ENCODE measurements at places on chromosomes 5 and 9.

DNA sequence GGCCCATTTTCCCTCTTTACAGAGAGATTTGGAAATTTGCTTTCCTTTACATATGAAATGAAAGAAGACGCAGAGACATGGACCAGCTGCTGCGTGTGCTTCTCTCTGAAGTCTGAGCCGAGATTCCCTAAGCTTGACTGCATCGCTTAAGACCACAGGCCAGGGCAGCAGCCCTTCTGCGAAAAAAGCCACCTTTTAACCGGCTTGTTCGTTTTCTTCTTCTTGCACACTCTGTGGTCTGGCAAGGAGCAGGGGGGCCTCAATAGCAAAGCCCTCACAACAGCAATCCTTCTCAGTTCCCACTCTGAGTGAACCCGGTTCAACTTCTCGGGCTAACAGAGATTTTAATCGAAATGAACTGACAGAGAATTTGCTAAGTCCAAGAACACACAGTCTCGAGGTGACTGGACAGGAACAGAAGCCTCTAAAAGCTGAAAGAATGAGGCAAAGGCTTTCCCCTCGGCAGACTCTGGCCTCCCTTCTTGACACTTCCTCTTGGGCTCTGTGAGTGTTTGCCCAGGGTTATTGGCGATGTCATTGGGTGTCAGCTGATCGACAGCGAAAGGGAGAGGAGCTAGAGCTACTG is 512.9 kb upstream of the KLF4 start:
- no peak for DNase-seq

DNA sequence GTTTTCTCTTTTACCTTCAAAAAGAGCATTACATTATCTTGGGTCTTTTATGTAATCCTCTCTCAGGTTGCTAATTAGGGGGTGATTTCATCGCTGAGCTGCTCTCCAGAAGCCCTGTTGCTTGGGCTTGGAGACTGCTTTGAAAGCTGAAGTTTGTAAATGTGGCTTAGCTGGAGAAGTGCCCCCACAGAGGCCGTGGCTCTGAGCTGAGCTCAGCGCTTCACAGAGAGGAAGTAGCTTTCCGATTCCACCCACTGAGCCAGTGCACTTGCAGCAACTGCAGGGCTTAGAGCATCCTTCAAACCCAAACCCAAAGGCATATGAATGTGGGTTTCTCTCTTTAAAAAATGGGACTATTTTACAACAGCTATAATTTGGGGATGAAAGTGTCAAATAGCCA is 13.7 kb upstream of the NXNL2 start:
- no peak for DNase-seq

DNA sequence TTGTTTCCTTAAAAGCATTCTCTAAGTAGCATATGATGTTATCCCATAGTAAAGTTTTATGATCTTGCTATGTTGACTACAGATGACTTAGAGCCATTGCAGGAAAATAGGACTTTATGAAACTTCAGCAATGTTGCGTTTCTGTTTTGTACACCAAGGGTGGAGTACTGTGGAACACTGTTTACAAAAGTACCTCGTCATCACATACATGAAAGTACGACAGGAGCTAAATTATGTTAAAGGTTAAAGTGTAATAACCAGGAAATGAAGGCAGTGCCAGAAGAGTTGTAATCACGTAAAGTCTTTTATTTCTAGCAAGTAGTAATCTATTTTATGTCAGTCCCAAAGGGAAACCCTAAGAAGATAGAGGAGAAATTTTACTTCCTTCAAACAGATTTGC is 50.9 kb downstream of the C9orf85 start:
- no peak for DNase-seq

- peak; percentile 79 for DNase-seq
Measured at GRCh38 chr9:136403538-136403914, 3.6 kb upstream of the SNAPC4 start.

DNA sequence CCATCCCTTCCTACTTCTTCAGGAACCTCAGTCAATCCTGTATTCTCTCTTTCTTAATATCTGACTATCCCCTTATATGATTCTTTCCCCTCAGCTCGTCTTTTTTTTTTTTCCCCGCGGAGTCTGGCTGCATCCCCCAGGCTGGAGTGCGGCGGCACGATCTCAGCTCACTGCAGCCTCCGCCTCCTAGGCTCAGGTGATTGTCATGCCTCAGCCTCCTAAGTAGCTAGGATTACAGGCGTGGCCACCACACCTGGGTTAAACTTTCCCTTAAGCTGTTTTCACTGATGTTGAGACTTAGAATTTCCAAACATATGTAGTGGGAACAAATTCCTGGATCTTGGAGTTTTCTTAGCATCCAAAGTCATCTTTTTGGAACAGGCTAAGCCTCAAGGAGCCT is 13.3 kb upstream of the RUSC2 start:
- DNase-seq, result no peak

DNA sequence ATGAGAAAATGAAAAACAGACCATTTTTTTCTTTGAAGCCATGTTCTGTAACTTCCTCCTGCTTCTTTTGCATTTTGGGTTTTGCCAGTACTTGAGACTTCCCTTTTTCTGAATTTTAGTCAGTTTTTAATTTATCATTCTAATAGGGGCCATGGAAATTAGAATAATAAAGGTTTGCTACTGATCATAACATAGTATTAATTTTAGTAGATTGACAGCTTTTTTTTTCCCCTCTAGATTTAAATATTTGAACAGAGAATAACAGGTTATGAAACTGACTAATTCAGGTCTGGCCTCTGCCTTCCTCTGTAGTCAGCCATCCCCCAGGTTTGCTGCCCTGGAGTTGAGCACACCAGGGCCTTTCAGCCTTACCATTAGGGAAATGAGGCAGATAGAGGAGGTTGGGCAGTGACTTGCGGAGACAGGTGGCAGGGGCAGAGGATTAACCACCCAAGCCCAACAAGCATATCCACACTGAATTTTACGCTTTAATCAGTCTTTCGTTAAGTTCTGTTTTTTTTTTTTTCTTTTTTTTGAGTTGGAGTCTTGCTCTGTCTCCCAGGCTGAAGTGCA is 80.1 kb upstream of the TNFAIP8 start:
- DNase-seq, result no peak

DNA sequence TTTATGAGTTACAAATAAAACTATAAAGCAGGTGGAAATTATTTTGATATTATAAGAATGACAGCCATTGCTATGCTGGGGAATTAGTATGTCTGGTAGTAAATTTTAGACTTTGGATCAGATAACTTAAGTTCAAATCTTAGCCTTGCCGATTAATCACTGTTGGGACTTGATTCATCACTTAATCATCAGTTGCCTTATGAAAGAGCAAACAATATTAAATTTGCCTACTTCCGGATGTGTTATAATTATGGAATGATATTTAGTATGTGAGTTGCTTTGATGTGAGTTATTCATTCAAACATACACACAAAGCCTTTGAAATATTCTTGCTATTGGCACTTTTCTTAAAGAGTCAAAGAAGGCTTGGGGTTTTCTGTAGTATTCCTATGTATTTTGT is 717.7 kb downstream of the BRINP1 start:
- no peak for DNase-seq

- no peak for DNase-seq
Measured at GRCh38 chr9:88791105-88791805, 200.0 kb upstream of the S1PR3 start.

DNA sequence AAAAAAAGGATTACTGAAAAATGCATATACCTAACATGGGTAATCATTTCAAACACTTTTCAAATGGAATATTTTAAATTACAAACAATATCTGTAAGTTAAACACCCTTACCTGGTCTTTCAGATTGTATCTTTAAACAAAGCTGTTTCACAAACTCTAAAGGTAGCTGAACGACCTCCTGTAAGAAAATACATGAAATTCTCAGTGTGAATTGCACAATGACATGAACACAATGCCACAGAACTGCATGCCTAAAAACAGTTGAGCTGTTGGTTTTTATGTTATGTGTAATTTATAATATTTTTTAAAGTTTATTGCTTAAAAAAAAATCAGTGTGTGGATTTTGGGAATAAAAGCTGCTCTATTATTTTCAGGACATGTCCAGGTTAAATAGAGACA is 17.5 kb downstream of the IPPK start:
- no peak for DNase-seq

DNA sequence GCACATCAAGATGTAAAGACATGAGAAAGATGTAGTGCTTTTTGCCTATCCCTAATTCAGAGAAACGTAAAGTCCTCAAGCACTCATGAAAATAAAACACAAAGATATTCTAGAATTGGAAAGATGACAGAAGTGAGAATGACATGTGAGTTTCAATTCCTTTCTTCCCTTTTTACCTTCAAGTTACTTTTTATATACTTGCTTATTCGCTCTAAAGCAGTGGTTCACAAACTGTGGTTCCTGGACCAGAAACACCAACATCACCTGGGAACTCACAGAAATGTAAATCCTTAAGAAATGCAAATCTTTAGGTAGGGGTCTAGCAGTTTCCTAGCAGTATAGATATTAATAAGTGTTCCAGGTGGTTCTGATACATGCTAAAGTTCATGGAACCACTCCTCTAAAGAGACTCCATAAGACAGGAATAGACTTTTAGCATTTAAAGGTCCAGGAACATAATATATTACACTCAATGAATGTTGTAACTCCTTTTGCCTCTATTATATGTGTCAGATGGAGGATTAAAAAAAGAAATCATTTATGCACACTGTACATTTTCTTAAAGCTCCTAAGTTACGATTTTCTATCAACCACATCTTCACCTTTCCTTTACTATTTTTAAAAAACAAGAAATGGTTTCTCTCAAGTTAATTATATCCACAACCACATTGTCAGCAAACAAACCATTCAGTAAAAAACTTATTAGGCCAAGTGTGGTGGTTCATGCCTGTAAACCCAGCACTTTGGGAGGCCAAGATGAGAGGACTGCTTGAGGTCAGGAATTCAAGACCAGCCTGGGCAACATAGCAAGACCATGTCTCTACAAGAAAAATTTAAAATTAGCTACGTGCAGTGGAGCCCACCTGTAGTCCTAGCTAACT is 39.9 kb downstream of the ERP44 start:
- no peak for DNase-seq

DNA sequence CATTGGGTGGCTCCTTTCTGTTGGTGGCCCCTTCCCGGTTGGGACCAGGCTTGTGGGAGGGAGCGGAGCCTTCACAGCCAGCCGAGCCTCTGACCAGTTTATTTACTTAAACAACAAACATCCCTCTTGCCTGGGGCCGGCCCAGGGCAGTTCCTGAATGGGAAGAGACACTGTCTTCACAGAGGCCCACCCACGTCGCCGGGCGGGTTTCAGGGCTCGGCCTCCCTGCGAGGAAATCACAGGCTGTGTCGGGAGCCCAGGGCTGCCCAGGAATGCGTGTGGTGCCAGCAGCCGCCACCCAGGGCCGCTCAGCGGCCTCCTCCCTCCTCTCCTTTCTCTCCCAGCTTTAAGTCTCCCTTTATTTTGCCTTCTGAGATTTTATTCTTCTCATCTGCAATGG is 132.5 kb downstream of the HSD17B3 start:
- DNase-seq, result no peak

GRCh38 chr9:126317513-126317912 is 9.1 kb upstream of the MVB12B start:
- DNase-seq, result peak; percentile 42

- DNase-seq, result no peak
Measured at GRCh38 chr5:72151646-72152045, 44.4 kb downstream of the MAP1B start.

DNA sequence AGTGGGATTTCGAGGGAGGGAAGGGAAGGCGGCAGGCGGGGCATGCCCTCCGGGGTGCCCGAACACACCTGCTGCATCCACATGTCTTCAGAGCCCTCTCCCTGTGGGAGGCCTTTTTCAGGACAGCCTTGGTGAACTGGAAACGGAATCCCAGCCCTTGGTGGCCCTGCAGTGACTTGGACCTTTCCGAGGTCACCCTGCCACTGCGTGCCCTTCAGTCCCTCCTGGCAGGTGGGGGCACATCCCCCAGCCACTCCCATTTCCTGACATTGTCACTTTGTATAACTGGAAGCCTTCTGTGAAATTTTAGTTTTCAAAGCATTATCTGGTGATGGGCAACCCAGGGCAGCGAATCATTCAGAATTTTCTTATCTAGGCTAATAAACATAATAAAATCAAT is 11.0 kb upstream of the AHRR start:
- peak; percentile 11 for DNase-seq

DNA sequence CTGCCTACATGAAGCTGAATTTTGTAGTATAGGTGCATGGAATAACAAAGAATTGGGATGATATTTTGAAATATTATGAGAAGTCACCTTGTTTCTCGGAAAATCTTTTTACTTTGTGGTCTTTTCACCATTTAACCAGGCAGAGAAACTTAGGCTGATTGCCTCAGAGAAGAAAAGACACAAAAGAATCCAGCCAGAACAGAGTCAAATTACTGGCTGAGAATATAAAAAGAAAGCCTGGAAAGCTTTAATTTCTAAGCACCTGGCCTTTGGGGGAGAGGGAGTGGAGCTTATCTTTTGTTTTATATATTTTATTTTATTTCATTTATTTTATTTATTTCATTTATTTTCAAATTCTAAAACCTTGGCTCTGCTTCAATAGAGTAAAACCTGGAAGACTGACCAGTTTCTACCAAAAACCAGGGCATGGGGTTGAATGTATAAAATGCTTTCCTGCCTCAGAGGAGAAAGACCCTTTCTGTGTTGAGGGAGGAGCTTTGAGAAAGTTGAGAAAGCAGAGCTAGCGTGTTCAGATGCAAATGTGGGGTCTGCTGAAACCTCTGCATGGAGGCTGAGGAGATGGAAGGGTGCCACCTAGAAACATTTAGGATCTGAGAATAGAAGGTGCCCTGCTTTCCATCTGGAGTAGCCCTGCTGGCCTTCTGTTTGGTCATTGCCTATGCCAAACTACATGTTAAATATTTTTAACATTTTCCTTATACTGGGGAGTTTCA is 81.6 kb downstream of the NREP start:
- DNase-seq, result no peak

DNA sequence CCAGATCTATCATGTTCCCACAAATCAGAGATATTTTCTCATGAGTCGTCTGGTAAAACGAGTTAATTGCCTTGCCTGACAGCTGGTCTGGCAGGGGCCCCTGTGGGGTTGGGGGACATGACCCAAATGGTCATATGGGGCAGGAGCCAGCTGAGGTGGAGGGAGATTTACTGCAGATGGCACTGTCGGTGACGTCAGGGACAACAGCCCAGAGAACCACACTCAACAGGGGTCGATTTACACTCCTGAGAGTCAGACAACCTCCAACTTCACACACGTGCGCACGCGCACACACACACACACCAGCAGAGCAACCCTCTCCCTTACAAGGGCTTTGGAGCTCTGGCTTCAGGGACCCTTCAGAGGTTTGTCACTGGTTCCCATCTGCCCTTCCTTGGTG is 23.4 kb upstream of the GABRP start:
- no peak for DNase-seq

GRCh38 chr5:117454716-117455212 is 880.1 kb upstream of the SEMA6A start:
- peak; percentile 60 for DNase-seq

DNA sequence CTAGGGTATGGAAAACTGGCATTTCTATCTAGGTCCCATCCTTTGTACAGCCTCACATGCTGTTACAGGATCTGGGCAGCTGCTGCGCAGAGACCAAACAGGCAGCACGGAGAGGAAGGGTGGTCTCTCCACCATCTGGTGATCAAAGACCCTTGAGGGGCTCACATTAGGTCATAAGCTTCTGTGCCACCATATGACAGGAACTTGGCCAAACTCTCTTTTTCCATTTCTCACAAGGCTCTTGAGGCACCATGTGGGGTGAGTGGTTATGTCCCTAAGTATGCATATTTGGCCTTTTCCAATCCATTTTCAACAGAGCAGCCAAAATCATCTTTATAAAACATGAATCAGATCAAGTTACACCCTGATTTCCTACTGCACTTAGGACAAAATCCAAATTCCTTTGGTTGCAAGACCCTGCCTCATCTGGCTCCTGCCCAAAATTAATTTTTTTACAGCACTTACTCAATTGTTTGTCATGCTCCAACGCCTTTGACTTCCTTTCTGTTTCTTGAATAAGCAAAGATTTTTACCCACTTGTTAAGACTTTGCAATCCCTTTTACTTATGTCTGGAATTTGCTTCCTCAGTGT is 730.0 kb downstream of the MAT2B start:
- DNase-seq, result no peak

Data from stimulated activated CD8-positive, alpha-beta memory T cell treated with anti-CD3 and anti-CD28 coated beads, Interleukin-4, amount 100 ng/mL, for 48 hours (primary cell).